Endodermal cell (in vitro differentiated cells): ENCODE measurements at places on chromosomes 2 and 18. TPM values are rescaled to one million over a fixed set of nuclear protein-coding genes. Genes with fewer than 3 reads are reported as not detected.

The GPR75 gene
- 6.0 and 6.7 TPM in 2 replicates for total RNA-seq

The MC2R gene
- total RNA-seq: not detected in 3 replicates

The SP140L gene
- total RNA-seq: 0.67 to 0.94 TPM (median 0.82 TPM) in 3 replicates

The DOK6 gene
- total RNA-seq: 3.7 and 5.7 TPM in 2 replicates

DNA sequence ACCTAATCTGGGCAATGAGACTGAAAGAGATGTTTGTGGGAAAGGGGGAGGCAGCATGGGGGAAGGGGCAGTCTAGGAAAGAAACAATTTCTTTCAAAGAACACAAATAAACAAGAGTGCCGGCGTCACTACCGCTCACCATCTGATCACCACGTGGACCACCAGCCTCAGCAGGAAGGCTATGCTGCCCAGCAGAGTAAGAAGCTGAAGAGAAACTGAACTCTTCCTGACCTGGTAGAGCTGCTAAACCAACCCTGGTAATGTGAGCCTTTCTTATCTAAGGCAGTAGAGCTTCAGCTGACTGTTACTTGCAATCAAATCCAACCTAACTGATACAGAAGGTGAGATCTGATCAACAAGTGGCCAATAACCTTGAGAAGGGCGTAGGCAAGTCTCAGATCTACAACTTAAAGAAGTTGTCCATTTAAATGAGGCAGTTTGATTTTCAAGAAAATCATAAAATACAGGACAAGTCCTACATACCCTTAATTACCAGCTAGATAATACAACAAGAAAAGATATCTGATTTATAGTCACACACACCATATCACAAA lies 44.2 kb upstream of the SPTBN1 start:
- no peak for DNase-seq

The TACR1 gene
- 0.65 to 0.70 TPM (median 0.69 TPM) in 3 replicates for total RNA-seq

The DNER gene
- 0.11 TPM in 1 of 3 replicates, not detected in the others for total RNA-seq

DNA sequence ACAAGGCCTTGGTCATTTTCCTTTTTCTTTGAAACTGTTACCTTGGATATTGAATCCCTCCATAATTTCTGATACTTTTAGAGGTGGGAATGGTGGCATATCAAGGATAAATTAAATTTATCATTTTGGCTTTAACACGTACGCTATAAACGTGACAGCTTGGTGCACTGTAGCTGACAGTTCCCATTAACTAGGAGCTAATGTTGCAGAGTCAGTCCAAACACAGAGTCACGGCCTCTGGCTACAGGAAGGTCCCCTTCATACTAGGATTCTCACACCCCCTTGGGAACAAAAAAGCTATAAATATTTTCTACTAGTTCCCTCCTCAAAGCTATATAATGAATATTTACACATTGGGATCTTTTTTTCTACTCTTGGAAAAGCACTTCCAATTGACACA lies 17.7 kb upstream of the ERBB4 start:
- DNase-seq: no peak

The GREB1 gene
- total RNA-seq: 82.7 and 106 TPM in 2 replicates

The SKOR2 gene
- not detected in 3 replicates for total RNA-seq

- no peak for DNase-seq
Observed at GRCh38 chr2:134109725-134110124, 144.1 kb upstream of the MGAT5 start.

GRCh38 chr2:181892799-181893435 lies 1.4 kb downstream of the ITPRID2 start:
- no peak for DNase-seq

DNA sequence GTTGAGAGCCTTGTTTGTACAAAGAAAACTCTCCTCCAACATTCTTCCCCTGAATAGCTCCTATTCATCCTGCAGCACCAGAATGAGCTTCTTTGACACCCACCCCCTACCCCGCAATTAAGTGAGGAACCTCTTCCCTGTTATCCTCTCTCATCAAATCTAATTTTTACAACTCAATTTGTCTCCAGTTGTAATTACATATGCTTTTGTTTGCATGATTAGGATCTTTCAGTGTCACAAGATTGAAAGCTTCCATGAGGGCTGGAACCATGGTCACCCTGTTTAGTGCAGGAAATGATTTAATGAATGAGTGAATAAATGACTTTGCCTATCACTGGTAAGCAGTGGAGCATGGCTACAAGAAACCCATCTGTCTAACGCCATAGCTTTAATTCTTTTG lies 334.6 kb upstream of the KLHL29 start:
- no peak for DNase-seq

GRCh38 chr2:178899656-178900055 lies 92.4 kb upstream of the TTN start:
- no peak for DNase-seq

DNA sequence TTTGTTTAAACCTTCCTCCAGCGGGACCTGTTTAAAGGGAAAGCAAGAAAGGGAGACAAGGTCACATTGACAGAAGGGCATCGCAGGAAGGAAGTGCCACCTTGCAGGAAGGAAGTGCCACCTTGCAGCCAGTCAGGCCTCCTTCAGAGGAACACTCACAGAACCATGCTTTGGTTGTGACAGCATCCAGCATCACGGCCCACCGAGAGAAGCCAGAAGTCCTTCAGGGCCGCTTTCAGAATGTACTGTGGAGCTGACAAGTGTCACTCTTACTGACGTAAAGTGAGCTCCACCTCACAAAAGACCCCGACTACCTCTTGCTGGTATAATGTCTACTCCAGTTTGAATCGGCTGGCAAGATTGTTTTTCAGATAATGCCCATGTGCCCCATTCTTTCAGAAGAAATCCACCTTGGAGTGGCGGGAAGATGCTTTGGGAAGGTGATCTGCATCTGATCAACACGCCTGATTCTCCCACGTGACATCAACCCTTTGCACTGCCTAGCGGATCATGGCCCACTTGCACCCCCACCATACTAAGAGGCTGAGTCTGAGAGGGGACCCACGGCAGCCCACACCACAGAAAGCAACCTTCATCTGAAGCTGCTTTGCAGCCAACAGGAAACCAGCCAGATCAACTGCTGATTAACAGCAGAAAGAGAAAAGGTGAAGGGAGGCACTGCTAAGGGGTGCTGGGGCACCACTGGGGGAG lies 99.8 kb downstream of the UXS1 start:
- DNase-seq: peak; percentile 17

The TUBB8B gene
- total RNA-seq: 0.69 TPM in 1 of 3 replicates, not detected in the others

DNA sequence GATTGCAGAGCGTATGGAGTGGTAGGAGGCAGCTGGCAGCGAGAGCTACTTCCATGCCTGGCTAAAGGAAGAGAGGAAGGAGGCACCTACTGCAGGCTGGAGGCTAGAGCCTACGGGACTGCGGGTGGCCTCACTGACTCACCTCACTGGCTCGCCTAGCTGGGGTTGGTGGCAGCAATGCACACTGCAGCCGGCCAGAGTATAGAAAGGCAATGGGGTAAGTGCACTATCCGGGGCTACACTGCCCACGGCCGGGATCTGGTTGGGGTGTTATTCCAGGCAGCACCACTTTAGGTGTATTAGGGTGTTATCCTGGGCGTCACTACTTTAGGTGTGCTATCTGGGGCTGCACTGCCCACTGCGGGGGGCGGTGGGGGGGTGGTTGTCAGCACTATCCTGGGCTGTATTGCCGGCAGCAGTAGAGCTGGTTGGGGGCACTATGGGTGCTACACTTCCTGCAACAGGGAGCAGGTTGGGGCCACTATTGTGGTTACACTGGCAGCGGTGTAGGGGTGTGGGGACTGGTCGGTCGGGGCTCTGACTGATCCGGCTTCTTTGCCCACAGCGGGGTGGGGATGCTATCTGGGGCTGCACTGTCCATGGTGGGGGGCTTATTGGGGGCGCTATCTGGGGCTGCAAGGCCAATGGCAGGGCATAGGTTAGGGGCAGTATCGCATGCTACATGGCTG lies 33.3 kb upstream of the ANKRD62 start:
- DNase-seq: no peak

The TRMT61B gene
- 8.0 to 22.4 TPM (median 21.4 TPM) in 3 replicates for total RNA-seq

DNA sequence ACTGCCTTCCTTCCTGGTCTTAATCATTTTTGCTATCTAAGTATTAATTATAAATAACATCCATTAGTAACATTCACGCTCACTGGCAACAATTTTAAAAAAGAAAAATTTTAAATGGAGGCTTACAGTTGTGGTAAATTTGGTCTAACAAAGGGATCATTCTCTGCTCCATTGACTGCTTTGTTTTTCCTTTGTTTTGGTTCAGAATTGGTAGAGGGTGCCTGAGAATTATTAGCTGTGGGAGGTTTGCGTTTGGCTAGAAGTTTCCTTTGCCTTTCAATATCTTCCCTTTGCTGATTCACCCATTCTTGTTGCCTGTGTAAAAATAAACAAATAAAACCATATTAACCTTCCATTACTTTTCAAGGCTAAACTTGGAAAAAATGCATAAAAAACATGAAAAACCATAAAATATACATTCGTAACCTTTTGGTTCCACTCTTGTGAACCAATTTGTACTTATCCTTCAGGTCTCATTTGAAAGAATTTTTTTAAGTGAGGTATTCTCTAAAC lies 114.6 kb downstream of the TLK1 start:
- DNase-seq: no peak

DNA sequence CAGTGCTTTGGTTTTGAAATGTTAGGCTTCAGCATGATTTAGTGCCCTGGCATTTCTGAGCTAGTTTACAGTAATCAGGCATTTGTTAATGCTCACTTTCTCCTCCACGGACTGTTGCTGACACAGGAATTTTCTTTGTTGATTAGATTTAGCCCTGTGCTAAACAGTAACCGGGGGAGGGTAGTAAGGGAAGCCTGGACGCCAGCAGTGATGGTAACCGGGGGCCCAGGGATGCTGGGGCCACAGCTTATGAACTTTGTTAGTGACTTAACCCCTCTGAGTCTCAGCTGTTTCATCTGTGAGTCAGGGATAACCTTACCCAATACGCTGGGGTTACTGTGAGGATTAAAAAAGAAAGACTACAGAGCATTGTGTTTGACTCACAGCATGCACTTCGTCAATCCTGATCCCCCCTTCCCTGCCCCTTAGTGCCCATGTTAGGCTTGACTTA lies 33.5 kb downstream of the KLHL29 start:
- DNase-seq: no peak

The LRRC30 gene
- not detected in 3 replicates for total RNA-seq

DNA sequence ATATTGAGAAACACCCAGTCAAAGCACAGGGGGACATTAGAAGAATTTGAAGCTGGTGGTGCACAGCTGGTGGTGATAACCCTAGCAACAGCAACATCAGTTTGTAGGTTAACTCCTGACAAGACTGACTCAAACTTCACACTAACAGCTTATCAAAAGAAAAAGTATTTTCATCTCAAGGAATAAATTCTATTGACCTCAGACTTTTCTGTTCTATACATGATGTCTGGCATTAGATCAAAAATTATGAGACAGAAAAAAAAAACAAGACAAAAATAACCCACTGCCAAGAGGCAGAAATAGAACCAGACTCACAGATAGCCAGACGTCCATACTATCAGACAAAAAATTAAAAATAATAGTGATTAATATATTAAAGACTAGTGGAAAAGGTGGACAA lies 126.1 kb downstream of the COL6A3 start:
- no peak for DNase-seq

DNA sequence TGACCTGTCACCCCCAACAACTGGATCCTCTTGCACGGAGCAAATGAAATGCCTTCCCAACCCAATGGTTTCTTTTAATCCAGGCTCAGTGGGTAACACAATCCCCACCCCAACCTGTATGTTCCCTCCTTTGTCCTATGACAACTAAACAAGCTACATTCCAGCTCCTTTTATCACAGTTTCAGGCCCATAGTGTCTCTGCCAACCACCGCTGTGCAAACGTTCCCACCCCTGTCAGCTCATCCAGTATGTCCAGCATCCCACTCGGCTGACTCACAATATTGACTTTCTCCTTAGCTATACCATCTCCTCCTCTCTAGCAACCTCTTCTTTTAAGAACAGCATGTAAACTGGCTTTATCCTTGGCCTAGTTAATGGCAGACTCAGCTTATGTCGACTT lies 117.9 kb upstream of the PPP1CB start:
- DNase-seq: no peak

GRCh38 chr2:224025874-224026273 lies 13.2 kb downstream of the SERPINE2 start:
- no peak for DNase-seq

DNA sequence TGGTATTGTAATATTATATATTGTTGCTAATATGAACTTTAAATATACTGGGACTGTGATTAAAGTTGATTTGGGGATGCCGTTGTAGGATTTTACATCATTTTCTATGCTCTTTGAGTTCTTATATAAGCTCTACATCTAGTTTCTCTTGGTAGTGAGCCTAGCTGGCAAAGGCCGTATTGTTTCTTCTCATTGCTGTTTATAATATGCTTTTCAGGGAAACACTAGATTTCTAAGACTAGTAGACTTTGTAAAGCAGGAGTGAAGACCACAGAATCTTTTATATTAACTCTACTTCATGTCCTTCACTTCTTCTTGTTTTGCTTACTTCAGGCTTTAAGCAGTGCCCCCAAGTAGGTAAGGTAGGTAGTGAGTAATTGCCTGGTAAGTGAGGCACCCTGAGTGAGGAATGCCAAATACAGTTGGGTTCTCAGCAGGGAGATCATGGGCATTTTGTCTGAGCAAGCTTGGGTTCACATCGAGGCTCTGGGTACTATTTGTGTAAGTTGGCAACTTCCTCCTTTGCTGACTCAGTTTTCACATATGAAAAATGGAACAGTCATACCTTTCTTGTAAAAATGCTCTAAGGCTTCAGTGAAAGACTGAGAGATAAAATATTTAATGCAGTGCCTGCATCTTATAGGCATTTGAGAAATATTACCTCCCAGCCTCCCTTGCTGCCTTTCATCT lies 96.4 kb downstream of the RNF144A start:
- DNase-seq: no peak

GRCh38 chr2:157786663-157787363 lies 89.3 kb downstream of the ACVR1 start:
- DNase-seq: no peak

DNA sequence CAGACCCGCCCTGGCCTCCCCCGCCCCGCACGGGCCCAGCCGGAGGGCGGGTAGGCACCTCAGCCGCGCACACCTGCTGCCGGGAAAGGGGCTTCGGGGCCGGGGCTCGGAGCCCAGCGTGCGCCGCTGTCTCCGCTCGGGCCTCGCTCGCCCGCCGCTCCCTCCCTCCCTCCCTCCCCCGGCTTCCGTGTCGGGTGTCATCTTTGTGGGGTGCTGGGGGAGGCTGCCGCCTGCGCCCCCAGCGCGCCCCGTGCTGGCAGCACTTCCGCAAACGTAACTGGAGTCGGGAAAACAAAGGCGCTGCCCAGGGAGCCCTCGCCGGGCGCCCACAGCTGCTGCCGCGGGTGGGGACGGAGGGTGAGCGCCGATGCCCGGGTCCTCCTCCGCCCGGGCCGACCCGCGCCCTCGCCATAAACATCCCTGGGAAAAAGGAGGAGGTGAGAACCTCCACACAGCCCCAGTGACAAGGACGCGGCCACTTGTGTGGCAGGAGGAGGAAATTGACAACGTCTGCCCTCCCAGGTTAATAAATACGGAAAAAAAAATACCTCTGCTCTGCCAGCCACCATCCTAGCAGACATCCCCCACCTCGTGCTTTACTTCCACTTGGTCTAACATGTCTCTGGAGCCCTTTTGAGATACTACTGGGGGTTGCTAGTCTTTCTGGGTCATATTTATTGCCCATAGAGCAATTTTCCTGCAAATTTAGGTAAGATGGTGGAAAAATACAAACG lies 550 bp downstream of the MFSD6 start:
- DNase-seq: peak; percentile 74

- DNase-seq: no peak
Observed at GRCh38 chr2:62785216-62785615, 79.7 kb downstream of the EHBP1 start.
